ENCODE measurements at places on chromosomes 6 and 20. TPM values are rescaled to one million over a fixed set of nuclear protein-coding genes. Genes with fewer than 3 reads are reported as not detected.

- H3K4me1 ChIP-seq, result no peaks in the 10 kb centered on the region
- H3K4me3 ChIP-seq, result no peak overlapping the region
- no peaks in the 10 kb centered on the region for H3K27me3 ChIP-seq
- DNase-seq, result no peak
- H3K27ac ChIP-seq, result no peak overlapping the region
Observed at GRCh38 chr6:126873351-126873750, 245.1 kb upstream of the RSPO3 start.

DNA sequence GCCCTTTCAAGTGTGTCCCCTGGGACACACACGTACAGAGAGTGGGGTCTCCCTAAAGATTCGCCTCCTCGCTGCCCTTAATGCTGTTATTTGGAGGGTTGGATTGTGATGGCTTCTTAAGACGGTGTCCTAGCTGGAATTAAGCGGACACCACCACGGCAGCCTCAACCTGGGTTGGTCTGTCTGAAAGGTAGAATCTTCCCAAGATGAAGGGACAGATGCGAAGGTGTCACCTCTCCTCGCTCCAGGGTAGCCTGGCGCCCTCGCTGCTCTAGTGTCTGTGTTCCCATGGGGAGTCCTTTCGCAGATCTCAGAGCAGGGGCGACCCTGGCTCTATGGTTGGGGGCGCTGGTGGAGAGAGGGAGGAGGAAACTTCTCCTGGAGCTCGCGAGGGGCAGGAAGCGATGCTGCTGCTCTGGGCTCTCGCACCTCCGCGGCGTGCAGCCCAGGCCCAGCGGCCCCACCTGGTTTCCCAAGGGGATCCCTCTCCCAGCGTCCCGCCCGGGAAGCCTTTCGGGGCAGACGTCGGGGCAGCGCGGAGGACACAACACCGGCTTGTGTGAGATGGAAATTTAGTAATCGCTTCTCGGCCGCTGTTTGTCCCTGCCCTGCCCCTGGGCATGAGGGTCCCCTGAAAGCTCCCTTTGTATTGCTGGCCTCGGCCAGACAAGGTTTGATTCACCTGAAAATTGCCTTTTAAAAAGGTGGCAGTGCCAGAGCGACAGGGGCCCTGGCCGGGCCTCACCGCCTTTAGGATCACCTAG is 1.7 kb downstream of the RSPO3 start:
- H3K27ac ChIP-seq, result peak overlapping the region; percentile 26
- H3K27me3 ChIP-seq, result peaks cover 21% of the 10 kb centered on the region
- no peaks in the 10 kb centered on the region for H3K36me3 ChIP-seq

- peaks cover 4% of the 10 kb centered on the region for H3K27me3 ChIP-seq
- no peak for DNase-seq
- no peak overlapping the region for H3K4me3 ChIP-seq
- H3K36me3 ChIP-seq, result no peaks in the 10 kb centered on the region
- H3K27ac ChIP-seq, result no peak overlapping the region
Observed at GRCh38 chr6:98041921-98042320, 758.9 kb upstream of the MMS22L start.

DNA sequence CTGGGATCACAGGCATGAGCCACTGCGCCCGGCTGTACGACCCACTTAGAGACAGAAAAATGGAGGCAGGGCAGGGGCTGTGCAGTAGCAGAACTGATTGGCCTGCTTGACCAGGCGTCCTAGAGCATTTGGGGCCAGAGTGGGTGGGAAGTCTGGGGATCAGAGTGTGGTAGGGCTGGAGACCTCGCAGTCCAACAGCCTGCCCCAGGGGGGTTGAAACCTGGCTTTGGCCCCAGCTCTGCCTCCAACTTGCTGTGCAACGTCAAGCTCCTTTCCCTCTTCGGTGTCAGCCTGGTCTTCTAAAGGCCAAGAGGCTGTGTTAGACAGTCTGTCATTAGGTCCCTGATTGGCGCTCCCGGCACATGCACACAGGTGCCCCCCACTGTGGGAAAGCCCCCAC is 15.3 kb upstream of the SPDEF start:
- no peak overlapping the region for H3K27ac ChIP-seq
- H3K27me3 ChIP-seq, result no peaks in the 10 kb centered on the region
- DNase-seq, result no peak

DNA sequence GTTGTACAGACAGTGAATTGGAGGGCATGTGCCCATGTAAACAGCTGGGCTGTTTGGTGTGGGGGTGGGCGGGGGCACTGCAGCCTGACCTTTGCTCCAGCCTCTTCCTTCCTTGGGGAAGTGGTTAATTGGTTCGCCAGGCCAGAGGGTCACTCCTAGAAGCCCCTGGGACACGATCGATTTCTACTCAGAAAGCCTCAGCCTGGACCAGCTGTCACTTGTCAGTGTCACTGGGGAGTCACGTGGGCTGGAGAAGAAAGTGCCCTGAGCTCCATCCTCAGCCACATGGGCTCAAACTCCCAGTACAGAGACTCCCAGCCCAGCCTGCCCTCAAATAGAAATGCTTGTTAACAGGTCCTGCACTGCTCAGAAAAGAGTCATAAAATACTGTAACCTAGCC is 423.8 kb upstream of the SULF2 start:
- H3K27me3 ChIP-seq, result no peaks in the 10 kb centered on the region
- no peaks in the 10 kb centered on the region for H3K36me3 ChIP-seq
- no peak for DNase-seq
- no peaks in the 10 kb centered on the region for H3K4me1 ChIP-seq

GRCh38 chr6:21230536-21230935 is 363.0 kb upstream of the SOX4 start:
- H3K4me3 ChIP-seq, result no peak overlapping the region
- H3K4me1 ChIP-seq, result no peaks in the 10 kb centered on the region
- H3K36me3 ChIP-seq, result no peaks in the 10 kb centered on the region
- H3K27ac ChIP-seq, result no peak overlapping the region

ELOVL4 gene
- 0.29 TPM for total RNA-seq

RNF144B gene
- 8.4 TPM for total RNA-seq

NKX2-4 gene
- 0.14 TPM for total RNA-seq

SPINT3 gene
- not detected for total RNA-seq
